Suppressor macrophage treated with lipopolysaccharide for 1 hour (primary cell): ENCODE measurements at places on chromosomes 6 and 20.

DNA sequence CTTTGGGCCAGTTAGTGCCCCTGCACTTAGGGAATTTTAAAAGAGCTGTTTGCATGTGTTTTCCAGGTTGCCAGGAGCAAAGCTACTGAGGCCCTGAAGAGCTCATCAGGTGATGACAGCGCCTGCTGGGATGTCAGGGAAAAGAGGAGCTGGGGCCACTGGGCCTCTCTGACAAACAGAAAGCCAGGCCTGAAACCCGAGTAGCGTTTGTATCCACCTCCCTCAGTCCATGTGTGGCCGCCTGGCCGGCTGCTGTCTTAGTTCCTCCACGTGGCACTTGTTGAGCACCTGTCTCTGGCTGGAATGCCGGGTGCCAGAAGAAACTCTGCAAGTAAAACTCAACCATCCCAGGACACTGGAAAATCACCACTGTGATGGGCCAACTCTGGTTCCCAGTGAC lies 601.2 kb downstream of the CDH26 start:
- no peak for DNase-seq

DNA sequence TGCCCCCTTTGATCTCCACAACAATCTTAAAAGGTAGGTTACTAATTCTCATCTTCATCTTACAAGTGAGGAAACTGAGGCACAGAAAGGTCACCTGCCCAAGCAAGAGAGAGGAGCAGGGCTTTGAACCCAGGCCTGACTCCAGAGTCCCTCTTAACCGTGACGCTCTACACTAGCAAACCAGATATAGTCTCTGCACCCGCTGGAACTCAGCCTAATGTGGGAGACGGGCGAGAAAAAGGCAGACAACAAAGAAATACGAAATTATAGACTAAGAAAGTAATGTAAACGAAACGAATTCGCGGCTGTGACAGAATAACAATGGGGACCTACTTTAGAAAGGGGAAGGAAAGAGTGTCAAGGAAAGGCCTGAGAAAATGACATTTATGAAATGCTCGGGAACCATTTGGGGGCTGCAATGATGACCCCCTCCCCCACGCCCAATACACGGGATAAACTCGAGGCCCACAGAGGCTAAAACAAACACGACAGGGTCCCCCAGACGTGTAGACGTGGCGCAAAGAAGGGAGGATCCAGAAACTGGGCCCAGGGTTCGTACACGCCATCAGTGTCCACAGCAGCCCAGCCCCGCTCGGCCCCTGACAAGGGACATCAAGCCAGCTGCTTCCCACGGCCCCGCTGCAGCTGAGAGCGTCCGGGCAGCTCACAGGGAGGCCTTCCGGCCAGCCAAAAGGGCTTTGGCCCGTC lies 637 bp downstream of the TRPC4AP start:
- peak; percentile 19 for DNase-seq

DNA sequence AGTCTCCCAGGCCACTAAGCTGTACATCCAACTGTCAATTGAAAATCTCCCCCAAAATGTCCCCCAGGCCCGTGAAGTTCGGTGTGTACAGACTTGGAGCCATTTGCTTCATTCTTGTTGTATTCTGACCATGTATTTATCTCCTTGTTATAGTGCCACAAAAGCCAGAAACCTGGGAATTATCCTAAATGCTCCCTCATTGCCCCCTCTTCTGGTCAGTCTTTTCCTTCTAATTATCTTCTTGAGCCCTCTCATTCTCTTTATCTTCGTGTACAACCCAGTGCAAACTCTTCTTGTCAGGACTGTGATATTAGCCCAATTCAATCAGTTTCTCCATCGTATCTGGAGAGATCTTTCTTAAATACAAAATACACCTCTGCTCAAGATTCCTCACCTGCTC lies 64.7 kb downstream of the RFX6 start:
- no peak for DNase-seq

DNA sequence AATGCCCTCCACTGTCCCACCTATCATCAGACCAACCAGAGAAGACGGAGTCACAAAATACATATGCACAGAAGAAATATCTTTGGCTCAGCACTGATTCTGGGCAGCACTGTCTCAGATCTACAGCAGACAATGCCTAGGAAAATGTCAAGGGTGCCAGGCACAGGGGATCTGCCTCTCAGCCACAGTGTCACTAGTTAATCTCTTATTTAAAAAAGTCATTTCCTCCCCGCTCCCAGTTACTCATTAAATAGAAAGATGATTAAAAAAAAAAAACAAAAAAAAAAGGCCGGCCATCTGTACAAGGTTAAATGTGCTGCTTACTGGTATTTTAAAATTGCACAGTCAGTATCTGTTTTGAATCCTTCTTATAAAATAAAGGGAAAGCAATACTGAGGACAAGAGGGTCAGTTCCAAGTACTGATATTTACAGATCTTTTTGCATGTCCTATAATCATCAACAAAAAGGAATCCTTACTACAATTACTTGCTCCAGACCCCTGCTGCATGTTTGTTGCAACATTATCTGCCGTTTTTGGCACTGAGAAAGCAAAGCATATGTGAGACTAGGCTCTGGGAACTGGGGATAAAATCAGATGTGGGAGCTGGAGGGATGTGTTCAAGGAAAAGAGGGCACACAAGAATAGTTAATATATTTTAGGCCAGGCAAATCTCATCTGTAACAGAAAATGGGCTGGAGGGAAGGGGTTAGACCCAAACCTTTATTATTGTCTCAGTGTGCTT lies 299.3 kb downstream of the KIF16B start:
- no peak for DNase-seq

DNA sequence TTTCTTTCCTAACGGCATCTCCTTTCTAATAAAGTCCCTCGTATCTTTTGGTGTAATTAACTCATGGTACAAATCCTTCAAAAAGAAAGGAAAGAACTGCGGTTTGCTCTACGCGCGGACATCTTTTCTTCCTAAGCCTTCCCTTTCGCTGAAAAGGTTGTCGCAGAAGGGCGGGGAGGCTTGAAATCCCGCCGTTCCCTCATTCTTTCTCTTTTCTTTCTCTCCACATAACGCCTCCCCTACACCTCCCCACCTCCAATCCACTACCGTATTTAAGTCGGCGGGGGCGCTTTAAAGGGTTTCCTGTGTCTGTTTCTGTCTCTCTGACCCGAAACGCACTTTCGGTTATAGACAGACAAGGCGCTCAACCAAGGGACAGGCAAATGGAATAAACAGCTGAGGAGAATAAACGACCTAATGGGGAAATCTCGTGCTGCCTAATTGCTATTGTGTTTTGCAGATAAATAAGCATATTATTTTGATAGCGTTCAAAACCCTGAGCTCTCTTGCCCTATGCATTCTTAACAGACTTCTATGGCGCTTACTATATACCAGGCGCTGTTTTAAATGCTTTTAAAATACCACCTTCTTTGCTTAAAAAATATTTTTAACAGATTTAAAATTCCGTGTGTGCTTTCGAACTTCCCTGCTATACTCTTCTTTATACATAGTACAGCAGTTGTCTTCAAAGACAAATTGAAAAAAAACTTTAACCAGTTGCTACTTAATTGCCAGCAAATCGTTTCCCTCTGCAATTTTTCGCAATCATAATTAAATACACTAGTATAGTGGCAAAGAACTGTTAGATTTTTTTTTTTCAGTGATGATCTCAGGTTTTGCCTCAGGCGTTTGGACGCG lies 2.5 kb upstream of the HEY2 start:
- peak; percentile 70 for DNase-seq

- no peak for DNase-seq
Observed at GRCh38 chr20:57939499-57939898, 229.7 kb upstream of the PMEPA1 start.

DNA sequence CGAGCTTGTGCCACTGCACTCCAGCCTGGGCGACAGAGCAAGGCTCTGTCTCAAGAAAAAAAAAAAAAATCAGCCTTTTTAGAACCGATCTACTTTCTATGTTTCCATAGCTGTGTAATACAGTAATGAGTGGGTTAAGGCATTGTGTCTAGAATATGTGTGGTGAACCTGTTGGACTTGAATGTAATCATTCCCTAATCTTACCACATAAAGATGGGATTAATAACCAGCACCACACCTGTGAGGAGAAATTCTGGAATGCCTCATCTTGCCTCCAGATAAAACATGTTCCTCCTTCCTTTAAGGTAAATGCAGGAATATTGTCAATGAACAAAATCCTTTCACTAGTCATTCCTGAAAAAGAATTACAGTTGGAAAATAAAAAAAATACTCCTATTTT lies 43.7 kb downstream of the MAPK14 start:
- no peak for DNase-seq

- DNase-seq: no peak
Observed at GRCh38 chr20:10595985-10596384, 77.8 kb downstream of the JAG1 start.

GRCh38 chr6:2978923-2979322 lies 7.6 kb upstream of the SERPINB6 start:
- no peak for DNase-seq

- DNase-seq: peak; percentile 42
Observed at GRCh38 chr20:37651932-37652331, 41.9 kb upstream of the CTNNBL1 start.
